ENCODE measurements at places on chromosomes 6 and 20. TPM values are rescaled to one million over a fixed set of nuclear protein-coding genes. Genes with fewer than 3 reads are reported as not detected.

The BLCAP gene
- 43.1 TPM for total RNA-seq

The COX4I2 gene
- not detected for total RNA-seq

The NKAPL gene
- 1.9 TPM for total RNA-seq

The RBBP8NL gene
- not detected for total RNA-seq

The HTR1E gene
- total RNA-seq = not detected

The PRR18 gene
- not detected for total RNA-seq

The C20orf202 gene
- total RNA-seq = not detected

The TCP1 gene
- 228 TPM for total RNA-seq

The PSORS1C2 gene
- not detected for total RNA-seq

The GRIK2 gene
- total RNA-seq = 9.6 TPM
